ENCODE measurements at places on chromosomes 5 and 9. TPM values are rescaled to one million over a fixed set of nuclear protein-coding genes. Genes with fewer than 3 reads are reported as not detected.

- no peak for DNase-seq
- peaks cover 1% of the 10 kb centered on the region for H3K4me1 ChIP-seq
- H3K36me3 ChIP-seq, result no peaks in the 10 kb centered on the region
- H3K27ac ChIP-seq, result no peak overlapping the region
- no peak overlapping the region for H3K4me3 ChIP-seq
Observed at GRCh38 chr9:85995097-85995496, 54.2 kb downstream of the NAA35 start.

DNA sequence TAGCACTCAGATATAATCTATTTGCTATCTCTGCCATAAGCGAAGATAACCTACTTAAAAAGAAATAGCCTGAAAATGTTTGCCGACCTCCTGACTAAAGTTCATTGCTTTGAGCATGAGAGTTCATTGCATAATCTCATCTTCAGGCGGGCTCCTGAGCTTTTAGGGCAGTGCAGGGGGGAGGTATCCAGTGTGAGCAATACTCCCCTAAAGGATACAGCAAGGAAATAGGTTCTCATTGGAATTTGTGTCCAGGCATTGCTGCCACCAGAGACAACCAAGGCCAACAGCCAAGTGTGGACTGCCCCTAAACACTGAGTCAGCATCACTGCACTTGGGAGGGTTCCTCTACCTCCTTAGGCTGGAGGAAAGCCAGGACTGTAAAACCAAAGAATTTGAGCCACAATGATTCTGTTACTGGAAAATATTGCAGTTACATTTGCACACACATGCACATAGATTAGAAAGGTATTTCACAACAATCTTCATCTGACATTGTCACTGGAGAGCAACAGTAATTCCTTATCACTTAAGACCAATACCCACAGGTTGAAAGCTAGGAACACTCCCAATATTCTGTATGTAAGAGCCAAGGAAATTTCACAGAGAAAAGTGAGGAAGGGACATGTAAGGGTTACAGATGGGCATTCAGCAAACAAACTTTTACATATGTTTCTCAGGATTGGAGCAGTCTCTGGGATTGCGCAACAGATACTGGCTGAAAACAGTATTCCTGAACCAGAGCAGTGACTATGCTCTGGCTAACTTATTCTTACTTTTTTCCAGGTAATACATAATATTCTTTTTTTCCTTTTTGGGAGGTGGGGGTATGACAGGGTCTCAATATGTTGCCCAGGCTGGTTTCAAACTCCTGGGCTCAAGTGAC lies 98.6 kb upstream of the TLE1 start:
- H3K4me1 ChIP-seq, result peaks cover 5% of the 10 kb centered on the region
- H3K27ac ChIP-seq, result no peak overlapping the region
- H3K27me3 ChIP-seq, result no peaks in the 10 kb centered on the region
- no peak overlapping the region for H3K4me3 ChIP-seq

PCDHGB2 gene
- total RNA-seq, result 7.4 TPM

DNA sequence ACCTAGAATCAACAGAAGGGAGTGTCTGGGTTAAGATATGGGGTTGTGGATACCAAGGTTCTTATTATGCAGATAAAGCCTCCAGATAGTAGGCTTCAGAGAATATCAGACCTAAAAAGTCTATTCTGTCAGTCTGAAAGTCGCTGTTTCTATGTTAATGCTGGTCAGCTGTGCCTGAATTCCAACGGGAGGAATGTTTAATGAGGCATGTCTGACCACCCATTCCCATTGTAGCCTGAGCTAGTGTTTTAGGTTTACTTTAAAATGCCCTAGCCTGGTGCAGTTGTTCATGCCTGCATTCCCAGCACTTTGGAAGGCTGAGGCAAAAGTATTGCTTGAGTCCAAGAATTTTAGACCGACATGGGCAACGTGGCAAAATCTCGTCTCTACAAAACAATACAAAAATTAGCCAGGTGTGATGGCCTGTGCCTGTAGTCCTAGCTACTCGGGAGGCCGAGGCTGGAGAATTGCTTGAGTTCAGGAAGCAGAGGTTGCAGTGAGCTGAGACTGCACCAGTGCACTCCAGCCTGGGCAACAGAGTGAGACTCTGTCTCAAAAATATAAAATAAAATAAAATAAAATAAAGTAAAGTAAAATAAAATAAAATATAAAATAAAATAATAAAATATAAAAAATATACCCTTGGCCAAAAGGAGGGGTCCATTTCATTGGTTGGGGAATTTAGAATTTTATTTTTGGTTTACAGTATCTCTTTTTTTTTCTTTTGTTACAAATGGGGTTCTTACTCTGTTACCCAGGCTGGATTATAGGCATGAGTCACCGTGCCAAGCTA lies 7.8 kb upstream of the SOX30 start:
- no peak overlapping the region for H3K4me3 ChIP-seq
- no peak overlapping the region for H3K27ac ChIP-seq
- DNase-seq, result no peak
- no peaks in the 10 kb centered on the region for H3K36me3 ChIP-seq
- H3K27me3 ChIP-seq, result no peaks in the 10 kb centered on the region

DNA sequence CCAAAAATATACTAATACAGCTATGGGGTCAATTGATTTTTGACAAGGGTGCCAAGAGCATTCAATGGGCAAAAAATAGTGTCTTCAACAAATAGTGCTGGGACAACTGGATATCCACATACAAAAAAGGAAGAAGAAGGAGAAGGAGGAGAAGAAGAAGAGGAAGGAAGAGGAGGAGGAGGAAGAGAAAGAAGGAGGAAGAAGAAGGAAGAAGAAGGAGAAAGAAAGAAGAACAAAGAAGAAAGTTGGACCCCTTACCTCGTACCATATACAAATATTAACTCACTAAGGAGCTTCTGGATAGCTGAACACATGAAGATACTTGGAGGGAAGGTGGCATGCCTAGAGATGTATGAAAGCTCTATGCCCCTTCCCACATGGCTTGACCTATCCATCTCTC lies 17.2 kb upstream of the DELE1 start:
- DNase-seq, result no peak
- H3K4me1 ChIP-seq, result no peaks in the 10 kb centered on the region
- H3K4me3 ChIP-seq, result no peak overlapping the region
- H3K27ac ChIP-seq, result no peak overlapping the region
- H3K27me3 ChIP-seq, result no peaks in the 10 kb centered on the region

DNA sequence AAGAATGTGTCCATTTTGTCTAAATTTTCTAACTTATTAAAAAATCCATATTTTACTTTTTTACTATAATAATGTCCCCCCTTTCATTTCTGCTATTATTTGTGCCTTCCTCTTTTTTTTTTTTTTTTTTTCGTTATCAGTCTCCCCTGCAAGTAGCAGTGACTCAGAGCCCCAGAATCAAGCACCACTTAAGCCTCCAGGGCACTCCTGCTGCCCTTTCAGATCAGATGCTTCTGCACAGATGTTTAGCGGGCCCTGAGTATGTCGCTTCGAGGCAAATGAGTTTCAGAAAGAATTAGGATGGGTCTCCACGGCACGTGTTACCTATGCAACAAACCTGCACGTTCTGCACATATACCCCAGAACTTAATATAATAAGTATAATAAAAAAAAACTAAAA lies 11.7 kb downstream of the MED7 start:
- H3K27ac ChIP-seq, result no peak overlapping the region
- H3K36me3 ChIP-seq, result no peaks in the 10 kb centered on the region
- DNase-seq, result no peak

DNA sequence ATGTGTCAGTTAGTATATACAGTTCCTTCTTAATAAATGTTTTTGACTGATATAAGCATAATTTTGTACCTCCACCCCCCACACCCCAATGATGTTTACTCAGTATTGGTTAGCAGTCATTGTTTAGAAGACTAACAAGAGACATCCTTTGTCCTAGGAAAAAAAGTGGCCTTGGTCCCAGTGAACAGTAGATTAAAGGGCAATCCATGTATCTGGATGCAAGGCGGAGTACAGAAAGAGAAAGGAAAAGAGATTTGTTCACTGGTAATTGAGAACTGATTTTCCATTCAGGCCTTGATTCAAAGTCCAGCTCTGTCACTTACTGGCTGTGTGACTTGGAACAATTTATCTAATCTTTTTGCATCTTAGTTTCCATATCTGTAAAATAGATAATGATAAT lies 4.6 kb downstream of the RALGPS1 start:
- no peak for DNase-seq
- no peaks in the 10 kb centered on the region for H3K27me3 ChIP-seq
- peaks cover 2% of the 10 kb centered on the region for H3K4me1 ChIP-seq
- no peak overlapping the region for H3K4me3 ChIP-seq
- no peaks in the 10 kb centered on the region for H3K36me3 ChIP-seq

PRRC1 gene
- 38.0 TPM for total RNA-seq

DNA sequence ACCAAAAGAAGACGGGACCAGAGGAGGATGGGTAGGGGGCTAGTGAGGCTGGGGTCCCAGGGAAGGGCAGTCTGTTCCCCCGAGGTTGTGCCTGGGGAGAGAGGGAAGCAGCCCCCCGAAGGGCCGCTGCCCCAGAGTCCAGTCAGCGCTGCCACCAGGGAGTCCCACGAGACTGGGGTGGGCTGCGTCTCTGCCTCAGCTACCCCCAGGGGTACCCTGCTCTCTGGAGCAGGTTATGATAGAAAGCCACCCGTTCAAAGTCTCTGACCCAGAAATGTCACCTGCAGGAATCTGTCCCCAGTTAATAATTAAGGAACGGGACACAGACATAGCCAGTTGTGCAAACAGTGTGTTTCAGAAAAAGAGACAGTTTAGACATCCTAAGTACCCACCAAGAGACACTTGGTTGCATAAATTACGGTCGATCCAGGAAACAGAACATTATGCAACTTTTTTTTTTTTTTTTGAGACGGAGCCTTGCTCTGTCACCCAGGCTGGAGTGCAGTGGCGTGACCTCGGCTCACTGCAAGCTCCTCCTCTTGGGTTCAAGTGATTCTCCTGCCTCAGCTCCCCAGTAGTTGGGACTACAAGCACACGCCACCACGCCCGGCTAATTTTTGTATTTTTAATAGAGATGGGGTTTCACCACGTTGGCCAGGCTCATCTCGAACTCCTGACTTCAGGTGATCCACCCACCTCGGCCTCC lies 10.7 kb upstream of the AGPAT2 start:
- no peaks in the 10 kb centered on the region for H3K27me3 ChIP-seq
- peaks cover 3% of the 10 kb centered on the region for H3K4me1 ChIP-seq
- no peak for DNase-seq
- no peak overlapping the region for H3K4me3 ChIP-seq
- no peaks in the 10 kb centered on the region for H3K36me3 ChIP-seq
- H3K27ac ChIP-seq, result no peak overlapping the region

GRCh38 chr9:93829271-93830011 lies 125.7 kb downstream of the BARX1 start:
- H3K36me3 ChIP-seq, result no peaks in the 10 kb centered on the region
- no peaks in the 10 kb centered on the region for H3K27me3 ChIP-seq
- H3K4me1 ChIP-seq, result peaks cover 10% of the 10 kb centered on the region
- H3K27ac ChIP-seq, result no peak overlapping the region
- no peak for DNase-seq
- H3K4me3 ChIP-seq, result no peak overlapping the region

DNA sequence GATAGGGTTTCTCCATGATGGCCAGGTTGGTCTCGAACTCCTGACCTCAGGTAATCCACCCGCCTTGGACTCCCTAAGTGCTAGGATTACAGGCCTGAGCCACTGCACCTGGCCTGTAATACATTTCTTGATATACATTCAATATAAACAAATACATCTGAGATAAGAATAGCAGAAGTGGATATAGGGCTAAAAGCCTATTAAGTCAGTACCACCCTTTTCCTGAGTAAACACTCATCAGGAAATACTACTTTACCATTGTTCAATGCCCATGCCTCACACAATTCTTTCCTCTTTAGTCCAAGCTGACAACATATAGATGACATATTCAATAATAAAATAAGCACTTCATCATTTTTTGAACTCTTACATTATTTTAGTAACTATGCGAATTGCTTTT lies 64.8 kb downstream of the MRPS27 start:
- no peak overlapping the region for H3K4me3 ChIP-seq
- H3K36me3 ChIP-seq, result no peaks in the 10 kb centered on the region
- DNase-seq, result no peak
- H3K4me1 ChIP-seq, result no peaks in the 10 kb centered on the region
- H3K27ac ChIP-seq, result no peak overlapping the region

GRCh38 chr9:81665322-81665871 lies 23.9 kb downstream of the TLE1 start:
- no peak overlapping the region for H3K27ac ChIP-seq
- H3K4me3 ChIP-seq, result no peak overlapping the region
- H3K4me1 ChIP-seq, result peaks cover 15% of the 10 kb centered on the region
- no peaks in the 10 kb centered on the region for H3K27me3 ChIP-seq
- H3K36me3 ChIP-seq, result no peaks in the 10 kb centered on the region

- H3K27ac ChIP-seq, result peak overlapping the region; percentile 94
- H3K36me3 ChIP-seq, result no peaks in the 10 kb centered on the region
- H3K4me1 ChIP-seq, result peaks cover 17% of the 10 kb centered on the region
- peak overlapping the region; percentile 47 for H3K4me3 ChIP-seq
Observed at GRCh38 chr5:139481580-139482049, 943 bp downstream of the STING1 start.

GRCh38 chr5:100595152-100595811 lies 60.1 kb downstream of the FAM174A start:
- no peak overlapping the region for H3K27ac ChIP-seq
- no peak overlapping the region for H3K4me3 ChIP-seq
- no peaks in the 10 kb centered on the region for H3K36me3 ChIP-seq
- no peaks in the 10 kb centered on the region for H3K4me1 ChIP-seq
- DNase-seq, result no peak

DNA sequence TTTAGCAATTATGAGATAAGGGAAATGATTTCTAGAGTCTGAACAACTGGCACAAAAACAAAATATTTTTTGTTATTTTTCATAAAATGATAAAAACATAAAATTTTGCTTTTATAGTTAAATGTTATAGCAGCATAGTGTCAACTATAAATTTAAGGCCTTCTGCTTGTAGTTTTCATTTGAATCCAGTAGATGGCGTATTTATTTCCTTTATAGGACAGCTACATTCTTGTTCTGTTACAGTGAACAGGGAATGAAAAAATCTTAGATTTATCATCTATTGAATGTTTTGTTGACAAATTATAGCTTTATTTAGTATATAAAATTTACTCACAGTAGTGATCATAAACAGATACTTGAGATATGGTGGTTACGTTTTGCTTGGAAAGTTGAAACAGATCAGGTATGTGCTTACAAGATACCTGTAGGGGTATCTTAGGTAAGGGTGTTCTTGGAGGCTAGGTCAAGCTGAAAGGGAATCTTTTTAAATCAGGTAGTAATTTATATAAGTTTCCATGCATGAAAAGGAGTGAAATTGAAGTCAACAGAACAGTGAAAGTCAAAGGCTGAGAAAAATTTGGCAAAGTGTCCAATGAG lies 239.3 kb upstream of the GRIN3A start:
- no peak for DNase-seq
- H3K4me1 ChIP-seq, result no peaks in the 10 kb centered on the region
- H3K4me3 ChIP-seq, result no peak overlapping the region
- H3K27me3 ChIP-seq, result no peaks in the 10 kb centered on the region

SHLD3 gene
- total RNA-seq, result 2.6 TPM

CSNK1A1 gene
- 160 TPM for total RNA-seq

GRCh38 chr5:35852773-35853172 lies 3.9 kb upstream of the IL7R start:
- no peak overlapping the region for H3K4me3 ChIP-seq
- no peaks in the 10 kb centered on the region for H3K36me3 ChIP-seq
- DNase-seq, result no peak
- H3K27ac ChIP-seq, result no peak overlapping the region

QRFP gene
- not detected for total RNA-seq
